ENCODE measurements at places on chromosomes 5 and 9.

- DNase-seq = no peak
Measured at GRCh38 chr9:88721025-88721424, 186.0 kb downstream of the NXNL2 start.

DNA sequence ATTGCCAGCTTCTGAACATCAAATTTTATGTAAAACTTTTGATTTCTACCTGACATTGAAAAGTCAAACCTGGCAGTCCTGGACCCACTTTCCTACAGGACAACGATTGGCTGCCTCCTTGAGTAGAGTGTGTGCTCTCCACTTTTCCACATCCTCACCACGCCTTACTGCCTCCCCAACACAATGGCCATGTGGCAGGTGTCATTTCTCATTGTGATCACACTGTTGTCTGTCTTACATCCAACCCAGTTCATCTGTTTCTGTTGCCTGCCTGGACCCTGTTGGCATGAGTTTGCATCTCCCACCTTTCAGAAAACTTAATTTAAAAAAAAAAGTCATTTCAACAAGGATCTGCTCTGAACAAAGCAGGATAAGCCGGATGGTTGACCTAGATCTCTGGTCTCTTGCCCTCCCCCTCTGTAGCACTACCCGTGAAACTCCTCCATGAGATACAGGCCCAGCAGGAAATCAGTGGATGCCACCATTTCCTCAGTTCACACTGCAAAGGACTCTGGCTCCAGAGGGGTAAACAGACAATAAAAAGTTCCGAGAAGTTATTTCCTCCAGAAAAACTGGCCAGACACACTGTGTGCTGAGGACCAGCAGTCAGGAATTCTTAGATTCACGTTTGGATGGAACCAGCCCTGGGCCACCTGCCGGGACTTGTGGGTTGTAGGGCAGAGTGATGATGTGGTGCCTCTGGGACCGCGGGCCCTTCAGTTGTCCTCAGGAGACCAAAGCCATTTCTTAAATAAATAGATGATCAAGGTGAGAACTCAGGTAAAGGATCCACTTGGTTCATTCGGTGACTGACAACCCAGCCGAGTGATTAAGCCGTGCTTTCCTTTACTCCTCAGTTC lies 48.6 kb downstream of the AMBP start:
- no peak for DNase-seq

DNA sequence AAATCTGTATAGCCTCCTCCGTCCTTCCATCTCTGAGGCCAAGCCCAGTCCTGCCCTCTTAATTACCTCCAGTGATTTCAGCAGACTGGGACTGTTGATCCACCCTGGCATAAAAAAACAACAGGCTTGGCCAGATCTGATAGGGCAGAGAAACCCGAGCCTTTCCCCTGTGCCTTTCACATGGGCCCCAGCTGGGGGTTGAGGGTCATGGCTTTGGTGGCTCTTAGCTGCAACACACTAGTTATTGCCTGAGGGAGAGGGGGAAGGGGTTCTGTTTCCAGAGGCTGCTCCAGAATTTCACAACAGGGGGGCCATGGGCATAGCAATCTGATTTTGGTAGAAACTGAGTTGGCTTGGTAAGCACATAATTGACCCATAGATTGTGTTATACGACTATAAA lies 21.2 kb upstream of the PANK3 start:
- no peak for DNase-seq

GRCh38 chr9:9387511-9388115 lies 1225.2 kb downstream of the PTPRD start:
- DNase-seq = no peak

GRCh38 chr9:22522206-22522740 lies 75.6 kb downstream of the DMRTA1 start:
- no peak for DNase-seq

DNA sequence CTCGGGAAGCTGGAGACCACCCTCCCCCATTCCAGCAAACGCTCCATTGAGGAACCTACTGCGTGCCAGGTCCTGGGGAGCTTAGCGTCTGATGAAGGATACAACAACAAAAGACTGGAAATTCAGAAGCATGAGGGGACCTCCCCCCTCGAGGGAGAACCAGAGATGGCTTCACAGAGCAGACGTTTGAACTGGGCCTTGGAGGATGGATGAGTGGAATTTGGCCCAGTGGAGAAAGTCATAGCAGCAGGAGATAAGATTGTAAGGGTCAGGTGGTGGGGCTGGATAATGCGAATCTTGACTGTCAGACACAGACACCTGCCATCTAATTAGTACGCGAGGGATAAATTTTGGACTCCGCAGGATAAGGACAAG lies 1.2 kb upstream of the SLC25A51 start:
- DNase-seq = no peak

- DNase-seq = no peak
Measured at GRCh38 chr9:135820661-135821060, 86.7 kb downstream of the CAMSAP1 start.

DNA sequence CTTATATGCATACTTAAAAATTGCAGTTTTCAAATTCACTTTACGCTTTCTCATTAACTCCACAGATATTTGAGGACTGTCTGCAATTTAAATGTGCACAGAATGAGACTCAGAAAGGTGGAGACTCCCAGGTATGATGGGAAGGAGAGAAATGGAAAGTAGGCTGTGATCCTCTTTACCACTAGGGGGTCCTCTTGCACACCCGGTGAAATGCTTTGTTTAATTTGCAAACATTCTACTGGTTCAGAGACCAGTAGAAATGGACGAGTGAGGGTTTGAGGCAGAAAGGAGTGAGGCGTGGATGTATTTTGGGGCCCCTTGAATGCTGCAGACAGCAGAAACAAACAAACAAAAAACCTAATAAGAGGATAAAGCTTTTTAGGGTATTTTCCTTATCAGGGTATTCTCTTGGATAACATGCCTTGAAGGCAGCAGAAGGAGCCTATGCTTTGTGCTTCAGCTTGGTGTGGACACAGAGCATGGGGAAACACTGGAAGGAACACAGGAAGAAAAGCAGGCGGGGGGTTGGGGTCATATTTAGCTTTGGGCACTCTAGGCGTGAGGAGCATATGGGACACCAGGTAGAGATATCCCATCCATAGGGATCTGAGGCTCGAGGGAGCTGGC lies 410.1 kb downstream of the DMRT2 start:
- no peak for DNase-seq
